Stimulated activated CD4-positive, alpha-beta T cell treated with anti-CD3 and anti-CD28 coated beads, Interleukin-4, amount 100 ng/mL, for 1 hour (primary cell): ENCODE measurements at places on chromosomes 11 and 22.

DNA sequence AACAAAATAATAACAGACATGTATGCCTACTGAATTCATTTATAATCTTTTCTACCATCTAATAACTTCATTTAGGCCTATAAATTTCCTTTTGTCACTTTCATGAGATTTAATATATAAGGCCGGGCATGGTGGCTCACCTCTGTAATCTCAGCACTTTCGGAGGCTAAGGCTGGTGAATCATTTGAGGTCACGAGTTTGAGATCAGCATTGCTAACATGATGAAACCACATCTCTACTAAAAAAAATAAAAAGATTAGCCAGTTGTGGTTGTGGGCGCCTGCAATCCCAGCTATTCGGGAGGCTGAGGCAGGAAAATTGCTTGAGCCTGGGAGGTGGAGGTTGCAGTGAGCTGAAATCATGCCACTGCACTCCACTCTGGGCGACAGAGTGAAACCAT, 14.2 kb upstream of the NTM start:
- no peak for DNase-seq

DNA sequence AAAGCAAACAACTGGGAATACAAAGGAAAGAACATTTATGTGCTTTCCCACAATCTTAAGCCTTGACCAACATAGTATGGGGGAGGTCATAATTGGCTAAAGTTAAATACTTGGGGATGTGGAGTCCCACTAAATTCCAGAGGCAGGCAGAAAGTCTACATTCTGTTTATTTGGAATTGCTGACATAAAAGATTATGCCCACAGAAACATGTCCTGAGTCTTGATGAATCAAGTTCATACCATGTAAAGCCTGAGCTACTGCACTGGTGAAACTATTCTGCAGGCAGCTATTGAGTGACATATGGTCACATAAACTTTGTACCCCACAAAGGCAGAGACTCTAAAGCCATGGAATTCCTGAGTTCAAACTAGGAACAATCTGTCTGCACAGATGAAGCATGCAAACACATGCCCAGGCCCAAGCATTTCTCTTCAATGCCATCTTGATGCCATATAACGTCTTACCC, 69.9 kb upstream of the CHRM4 start:
- no peak for DNase-seq

GRCh38 chr22:26558248-26558895, 31.6 kb downstream of the TPST2 start:
- DNase-seq: no peak

- no peak for DNase-seq
These were observed 86.8 kb downstream of the GALNT18 start for GRCh38 chr11:11534981-11535380.

GRCh38 chr22:48320683-48321451, 1506.8 kb downstream of the BRD1 start:
- DNase-seq: no peak

- no peak for DNase-seq
These were observed 10.8 kb upstream of the SLC35C1 start for GRCh38 chr11:45794169-45794568.

- DNase-seq: no peak
These were observed 83.2 kb upstream of the TNRC6B start for GRCh38 chr22:40094485-40094884.

DNA sequence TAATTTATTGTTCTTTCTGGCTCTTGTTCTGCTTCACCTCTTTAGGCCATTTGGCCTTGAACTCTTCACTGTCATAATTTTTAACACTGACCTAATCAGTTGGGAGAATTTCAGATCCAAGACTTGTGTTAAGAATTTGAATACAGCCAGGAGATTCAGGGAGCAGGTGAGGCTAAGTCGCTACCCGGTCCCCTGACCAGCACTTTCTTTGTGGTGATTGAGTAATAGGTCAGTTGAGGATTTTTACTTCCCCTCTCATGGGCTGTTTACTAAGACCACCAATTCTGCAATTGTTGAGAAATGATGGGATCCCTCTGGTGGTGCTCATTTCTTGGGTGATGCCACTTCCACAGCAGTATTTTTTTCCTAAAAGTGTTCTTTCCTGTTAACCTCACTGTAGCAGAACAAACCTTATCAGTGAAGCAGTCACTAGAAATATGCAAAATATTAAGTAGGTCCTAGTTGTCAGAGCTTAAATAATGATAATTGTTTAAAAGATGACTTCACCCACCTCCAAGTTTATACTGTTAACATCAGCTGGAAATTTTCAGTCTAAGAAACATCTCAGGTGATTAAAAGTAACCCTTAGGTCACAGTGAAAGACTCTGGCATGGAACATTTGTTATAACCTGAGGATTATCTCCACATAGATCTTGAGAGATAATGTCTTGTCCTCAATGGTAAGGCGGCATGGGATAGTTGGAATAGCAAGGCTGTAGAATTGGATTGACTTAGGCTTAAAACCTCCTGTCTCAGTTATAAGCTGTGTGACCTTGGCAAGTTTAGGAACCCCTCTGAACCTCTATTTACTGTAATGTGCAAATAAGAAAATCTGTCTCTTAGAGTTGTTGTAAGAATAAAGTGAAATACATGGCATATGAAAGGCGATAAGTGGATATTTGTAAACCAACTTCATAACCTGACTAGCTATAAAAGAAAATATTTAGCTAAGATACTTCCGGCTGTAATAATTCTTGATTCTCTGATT, 41.3 kb downstream of the POLD3 start:
- no peak for DNase-seq

GRCh38 chr11:17760102-17761029, 25.8 kb downstream of the KCNC1 start:
- no peak for DNase-seq

DNA sequence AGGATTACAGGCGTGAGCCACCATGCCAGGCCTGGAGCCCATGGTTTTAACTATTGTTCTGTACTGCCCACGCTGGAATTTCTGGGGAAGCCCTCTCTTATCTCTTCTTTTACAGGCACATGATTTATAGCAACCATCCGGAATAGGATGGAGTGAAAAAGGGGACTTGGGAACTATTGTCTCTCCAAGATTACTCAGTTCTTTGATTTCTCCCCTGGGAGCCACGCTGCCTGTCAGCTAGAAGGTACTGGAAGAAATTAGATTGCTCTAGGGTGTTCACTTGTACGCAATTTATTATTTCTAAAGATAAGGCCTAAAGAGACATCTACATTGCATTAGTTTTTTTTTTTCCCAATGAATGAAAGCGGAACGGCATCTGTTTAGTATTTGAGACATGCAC, 65.6 kb upstream of the PTPRJ start:
- DNase-seq: no peak

DNA sequence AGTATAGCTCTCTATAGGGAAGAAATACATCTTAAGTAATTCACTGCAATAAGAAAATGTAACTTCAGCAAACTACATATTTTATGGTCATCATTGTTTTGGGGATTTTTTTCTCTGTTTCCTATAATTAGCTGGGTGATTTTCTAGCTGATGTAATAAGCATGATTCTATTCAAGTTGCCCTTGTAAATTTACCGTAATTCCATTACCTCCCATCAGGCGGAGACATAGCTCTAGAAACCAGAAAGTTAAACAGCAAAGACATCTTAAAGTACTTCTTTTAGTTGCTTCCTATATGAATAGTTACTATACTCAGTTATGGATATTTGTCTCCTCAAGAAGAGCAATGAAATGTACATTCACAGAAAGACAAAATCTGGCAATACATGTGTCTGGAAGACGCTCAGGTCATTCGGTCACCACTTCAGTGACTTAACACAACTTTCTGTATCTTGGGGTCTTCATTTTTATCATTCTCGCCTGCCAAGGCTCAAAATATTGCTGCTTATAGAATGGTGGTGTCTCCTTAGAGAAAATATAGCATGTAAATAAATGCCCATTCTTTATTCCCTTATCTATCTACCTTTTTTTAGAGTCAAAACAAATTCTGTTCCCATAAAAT, 239.9 kb upstream of the ZC3H12C start:
- no peak for DNase-seq

DNA sequence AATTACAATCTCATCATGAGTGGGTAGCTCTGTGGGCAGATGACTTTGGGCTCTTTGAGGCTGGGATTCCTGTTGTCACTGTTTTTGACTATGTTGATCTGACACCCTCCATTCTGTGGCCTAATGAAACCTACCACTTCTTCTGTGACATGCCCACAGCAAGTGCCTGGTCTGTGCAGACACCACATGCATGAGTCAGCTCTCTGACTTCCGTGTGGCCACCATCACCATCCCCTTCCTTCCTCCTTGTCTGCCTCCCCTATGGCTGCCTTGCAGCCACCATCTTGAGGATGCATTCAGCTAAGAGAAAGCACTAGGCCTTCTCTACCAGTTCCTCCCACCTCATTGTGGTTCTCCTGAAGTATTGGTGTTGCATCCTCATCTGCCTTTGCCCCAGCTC, 15.3 kb upstream of the OR10V1 start:
- DNase-seq: no peak

- no peak for DNase-seq
These were observed 34.1 kb downstream of the CYTH4 start for GRCh38 chr22:37316405-37316804.

- DNase-seq: no peak
These were observed 97.7 kb downstream of the NXPE2 start for GRCh38 chr11:114775875-114776621.

DNA sequence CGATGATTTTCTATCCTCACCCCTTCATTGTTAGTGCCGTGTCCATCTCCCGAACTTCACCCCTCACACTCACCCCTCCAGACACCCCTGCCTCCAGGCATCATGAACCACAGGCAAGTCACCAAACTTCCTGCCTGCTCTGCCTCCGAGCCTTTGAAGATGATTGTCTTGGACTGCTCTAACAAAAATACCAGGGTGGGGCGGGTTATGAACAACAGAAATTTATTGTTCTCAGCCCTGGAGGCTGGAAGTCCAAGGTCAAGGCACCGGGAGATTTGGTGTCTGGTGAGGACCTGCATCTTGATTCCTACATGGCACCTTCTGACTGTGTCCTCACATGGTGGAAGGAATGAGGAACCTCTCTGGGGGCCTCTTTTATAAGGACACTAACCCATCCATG, 1508.3 kb downstream of the TBC1D22A start:
- no peak for DNase-seq

- no peak for DNase-seq
These were observed at the start of gene PCF11 for GRCh38 chr11:83156996-83157593. Gene PCF11 (plus strand): TSS chr11:83157131. CDS start chr11:83157440, 309 bp downstream.

- no peak for DNase-seq
These were observed 3.9 kb upstream of the BCL2L13 start for GRCh38 chr22:17634696-17635095.
